Omental fat pad (tissue), 4 donors: ENCODE measurements at places on chromosomes 2 and 18.

- no peak for DNase-seq
Observed at GRCh38 chr2:222240676-222241049, 58.1 kb downstream of the PAX3 start.

DNA sequence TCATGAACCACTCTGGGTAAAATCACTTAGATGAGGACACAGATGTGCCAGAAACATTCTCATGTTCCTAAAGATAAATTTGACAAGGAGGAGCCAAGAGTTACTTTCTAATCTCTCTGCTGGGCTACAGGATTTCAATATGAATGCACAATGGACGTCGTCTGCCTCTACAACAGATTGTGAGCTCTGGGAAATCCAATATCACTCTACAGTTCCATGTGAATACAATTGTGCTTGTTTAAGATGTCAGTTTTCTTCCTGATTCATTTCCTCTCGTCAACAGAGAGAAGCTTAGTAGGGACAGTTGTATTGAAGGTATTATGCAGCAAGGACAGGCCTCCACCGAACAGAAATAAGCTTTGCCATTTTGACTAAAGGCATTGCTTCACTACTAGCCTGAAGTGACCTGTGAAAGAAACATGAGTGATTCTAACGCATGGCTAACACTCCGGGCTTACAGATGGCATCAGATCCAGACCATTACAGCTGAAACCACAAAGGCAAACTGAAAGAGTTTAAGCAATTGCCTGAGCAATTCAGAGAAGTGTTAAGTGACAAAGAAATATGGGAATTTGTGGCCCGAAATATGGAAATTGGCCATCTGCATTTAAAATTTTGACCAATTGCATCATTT, 1591.5 kb downstream of the LRP1B start:
- DNase-seq: no peak

GRCh38 chr2:64678771-64679590, 25.3 kb upstream of the SERTAD2 start:
- DNase-seq: no peak

- DNase-seq: no peak
Observed at GRCh38 chr2:200515155-200515554, 5.3 kb upstream of the KCTD18 start.

DNA sequence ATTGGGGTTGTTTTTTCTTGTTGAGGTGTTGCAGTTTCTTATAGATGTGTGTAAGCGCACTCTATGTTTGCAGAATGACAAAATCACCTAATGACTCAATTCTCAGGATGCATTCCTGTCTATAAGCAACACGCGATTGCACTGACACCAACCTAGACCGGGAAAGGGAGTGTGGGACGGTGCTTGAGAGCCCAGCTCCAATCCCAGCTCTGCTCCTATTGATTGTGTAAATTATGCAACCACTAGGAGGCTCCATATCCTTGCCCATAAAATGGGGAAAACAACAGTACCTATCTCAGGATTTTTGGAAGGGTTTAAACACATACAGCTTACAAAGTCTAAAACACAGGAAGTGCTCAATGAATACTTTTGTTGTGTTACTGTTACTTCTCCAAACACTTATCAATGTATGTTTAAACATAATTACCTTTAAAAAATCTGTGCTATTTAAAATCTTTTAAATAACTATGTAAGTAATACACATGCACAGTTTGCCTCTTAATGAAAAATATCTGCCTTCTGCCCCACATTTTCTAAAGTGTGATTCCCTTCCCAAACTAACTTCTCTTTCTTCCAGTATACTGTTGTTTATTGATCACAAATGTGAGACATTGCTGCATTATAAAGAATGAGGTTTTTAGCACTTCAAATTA, 132.5 kb downstream of the SPHKAP start:
- no peak for DNase-seq

DNA sequence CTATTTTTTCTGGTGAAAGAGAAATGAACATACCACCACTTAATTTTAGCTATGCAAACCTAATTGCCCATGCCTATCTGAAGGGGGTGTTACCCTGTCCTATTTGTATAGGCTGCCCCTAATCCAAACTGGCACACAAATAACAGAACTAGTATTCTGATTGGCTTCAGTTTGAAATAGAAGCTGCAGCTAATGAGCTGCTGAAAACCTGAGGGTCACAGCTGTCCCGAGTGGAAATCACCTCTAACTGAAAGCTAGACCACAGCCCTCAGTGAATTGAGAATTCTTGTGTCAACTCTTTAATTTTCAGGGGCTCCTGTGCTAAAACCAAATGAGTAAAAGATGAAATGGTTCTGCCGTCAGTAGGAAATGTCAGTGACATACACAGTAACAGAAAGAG, 28.7 kb downstream of the CCDC141 start:
- DNase-seq: no peak

DNA sequence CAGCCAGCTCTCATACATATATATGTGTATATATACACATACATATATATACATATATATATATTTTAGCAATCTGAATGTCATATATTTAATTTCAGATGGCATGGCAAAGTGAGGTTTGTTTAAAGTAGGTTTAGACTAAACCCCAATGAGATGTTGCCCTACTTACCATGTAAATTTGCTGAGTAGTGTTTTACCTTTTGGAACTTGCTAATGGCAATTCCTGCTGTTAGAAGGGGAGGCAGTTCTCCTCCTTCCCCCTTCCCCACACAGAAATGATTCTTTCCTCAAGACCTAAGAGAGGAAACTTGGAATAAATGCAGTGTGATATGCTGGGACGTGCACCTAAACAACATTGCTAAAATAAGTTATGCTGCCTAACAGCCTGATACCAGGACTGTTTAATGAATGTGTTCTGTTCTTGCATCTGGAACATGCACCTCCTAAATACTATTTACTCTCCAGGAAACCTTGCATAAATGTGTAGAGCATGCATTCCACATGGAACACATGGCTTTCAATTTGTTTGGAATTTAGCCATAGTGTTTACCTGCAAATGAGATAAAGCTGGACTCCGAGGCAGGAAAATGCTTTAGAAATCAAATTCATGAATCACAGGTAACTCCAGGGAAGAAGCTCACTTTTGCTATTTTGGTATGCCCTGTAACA, 252.9 kb upstream of the SIX3 start:
- no peak for DNase-seq
